ENCODE measurements at places on chromosomes 3 and 15.

- no peak for DNase-seq
Measured at GRCh38 chr3:190306513-190307163, 15.6 kb downstream of the CLDN1 start.

- DNase-seq: no peak
Measured at GRCh38 chr3:16609927-16610580, 4.8 kb upstream of the DAZL start.

DNA sequence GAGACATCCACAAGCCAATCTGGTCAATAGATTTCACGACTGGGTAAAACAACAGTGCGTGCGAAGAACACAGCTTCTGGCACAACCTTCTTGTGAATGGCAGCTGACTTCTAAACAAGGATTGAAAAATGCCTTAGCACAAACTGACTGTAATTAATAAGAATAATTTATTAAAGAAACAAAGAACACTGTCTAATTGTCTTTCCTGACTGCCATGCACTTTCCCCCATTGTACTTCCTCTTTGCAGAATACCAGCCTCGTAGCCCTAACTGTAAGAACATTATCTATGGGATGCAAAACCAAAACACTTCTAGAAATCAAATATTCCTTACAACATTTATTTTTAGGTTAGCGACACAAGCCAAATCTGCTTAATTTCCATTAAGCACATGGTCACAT lies 6.5 kb downstream of the FOXP1 start:
- DNase-seq: no peak

DNA sequence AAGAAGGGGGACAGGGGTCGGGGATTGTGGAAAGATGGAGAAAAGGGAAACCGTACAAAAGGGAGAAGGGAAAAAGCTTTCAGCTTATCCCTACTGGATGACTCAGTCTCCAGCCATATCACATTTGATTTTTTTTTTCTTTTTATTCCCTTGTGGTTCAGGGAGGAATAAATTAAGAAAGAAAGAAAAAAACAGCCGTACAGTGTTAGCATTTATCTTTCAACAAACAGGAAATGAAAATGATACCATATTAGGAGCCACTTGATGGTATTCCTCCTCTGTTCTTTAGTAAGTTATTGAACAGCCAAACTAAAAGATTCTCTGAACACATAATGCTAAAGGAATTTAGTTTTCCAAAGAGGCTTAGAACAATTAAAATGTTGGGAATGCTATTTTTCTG lies 594.4 kb downstream of the FOXP1 start:
- no peak for DNase-seq

- no peak for DNase-seq
Measured at GRCh38 chr3:142359367-142359766, 88.5 kb downstream of the XRN1 start.

DNA sequence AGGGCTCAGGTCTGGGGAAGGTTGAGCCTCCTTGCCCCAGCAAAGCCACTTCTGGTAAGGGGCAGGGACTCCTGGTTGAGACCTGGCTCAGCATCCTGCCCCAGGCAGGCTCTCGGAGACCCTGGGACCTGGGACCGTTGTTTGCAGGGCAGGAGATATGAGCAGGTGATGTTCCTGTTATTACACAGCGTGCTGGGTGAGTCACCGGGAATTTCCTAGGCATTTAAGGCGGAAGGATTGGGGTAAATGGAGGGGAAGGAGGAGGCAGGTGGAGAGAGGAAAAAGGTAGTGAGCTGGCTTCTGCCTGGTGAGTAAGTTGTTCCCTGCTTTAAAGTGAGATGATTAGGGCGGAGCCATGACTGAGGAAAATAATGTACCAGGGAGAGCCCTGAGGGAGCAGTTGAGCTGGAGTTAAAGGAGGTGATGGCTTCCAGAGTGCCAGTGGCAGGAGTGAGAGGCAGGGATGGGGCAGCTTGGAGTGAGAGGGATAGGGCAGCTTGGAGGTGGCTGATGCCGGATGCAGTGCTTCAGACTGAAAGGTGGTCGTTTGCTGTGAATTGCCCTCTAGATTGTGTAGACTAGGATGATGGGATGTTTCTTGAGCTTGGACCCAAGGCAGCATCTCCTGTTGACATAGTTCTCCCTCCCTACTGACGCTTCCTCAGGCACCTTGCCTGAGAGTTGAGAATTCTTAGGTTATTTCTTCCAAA lies 79.4 kb downstream of the AAGAB start:
- no peak for DNase-seq

DNA sequence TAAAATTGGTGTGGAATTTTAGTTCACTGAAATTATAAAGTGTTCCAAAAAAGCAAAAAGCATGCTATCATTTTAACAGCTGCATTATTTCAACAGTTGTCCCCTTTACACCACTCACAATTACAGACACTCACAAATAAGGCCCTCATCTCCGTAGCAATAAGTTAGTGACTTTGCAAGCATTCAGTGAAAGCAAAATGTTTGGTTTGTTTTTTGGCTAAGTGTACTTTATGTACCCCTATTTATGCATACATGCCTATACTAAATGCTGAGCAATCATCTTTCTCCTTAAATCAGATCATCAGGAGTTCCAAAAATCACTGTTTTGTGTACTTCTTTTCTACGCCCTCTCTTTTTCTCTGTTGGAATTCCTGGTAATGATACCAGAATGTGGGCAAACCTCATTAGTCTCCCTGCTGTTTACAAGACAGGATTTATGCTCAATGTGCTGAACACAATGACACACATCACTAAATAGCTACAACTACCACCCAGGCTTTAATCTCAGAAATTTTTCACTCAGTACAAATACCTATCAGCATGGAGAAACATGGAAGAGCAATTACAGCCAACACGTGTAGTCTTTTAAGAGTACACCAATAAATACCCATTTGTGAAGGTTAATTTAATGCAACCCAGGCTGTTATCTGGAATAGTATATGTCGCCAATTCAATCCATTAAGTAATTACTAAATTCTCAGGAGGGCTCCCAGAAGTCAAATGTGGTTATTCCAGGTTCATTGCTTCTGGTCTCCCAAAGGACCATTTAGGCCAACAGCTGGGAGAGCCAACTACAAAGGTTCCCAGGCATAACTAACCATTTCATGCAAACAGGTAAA lies 12.0 kb downstream of the ALDH1A2 start:
- DNase-seq: no peak

- DNase-seq: no peak
Measured at GRCh38 chr15:48989170-48989569, 25.5 kb upstream of the SHC4 start.

DNA sequence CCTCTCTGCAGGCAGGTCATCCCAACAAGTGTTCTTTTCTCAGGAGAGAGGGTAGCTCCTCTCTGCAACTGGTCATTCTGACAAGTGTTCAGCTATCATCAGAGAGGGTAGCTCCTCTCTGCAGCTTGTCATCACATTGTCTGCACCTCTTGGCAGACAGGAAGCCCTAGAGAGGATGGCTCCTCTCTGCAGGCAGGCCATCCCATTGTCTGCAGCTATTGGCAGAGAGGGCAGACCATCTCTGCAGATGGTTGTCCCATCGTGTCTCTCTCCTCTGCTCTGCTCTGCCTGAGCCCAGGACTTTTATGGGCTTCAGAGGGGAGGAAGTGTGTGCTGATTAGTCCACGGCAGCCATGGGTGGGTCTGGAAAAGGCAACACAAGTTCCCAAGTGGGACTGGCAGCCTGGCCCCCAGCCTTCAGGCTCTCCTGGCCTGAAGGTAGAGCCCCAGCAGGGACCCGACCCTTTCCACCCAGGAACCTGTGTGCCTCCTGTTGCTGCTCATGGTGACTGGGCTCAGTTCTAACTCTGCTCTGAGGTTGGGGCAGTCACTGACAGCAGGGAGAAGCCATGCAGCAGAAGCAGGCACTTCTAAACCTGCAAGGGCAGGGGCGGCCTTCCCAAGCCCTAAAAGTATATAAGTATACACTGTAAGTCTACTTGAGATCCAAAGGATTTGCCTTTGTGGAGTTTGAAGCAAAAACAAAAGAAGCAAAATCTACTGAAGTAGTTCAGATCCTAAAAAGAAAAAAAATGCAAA lies 637.9 kb downstream of the PLOD2 start:
- DNase-seq: no peak

DNA sequence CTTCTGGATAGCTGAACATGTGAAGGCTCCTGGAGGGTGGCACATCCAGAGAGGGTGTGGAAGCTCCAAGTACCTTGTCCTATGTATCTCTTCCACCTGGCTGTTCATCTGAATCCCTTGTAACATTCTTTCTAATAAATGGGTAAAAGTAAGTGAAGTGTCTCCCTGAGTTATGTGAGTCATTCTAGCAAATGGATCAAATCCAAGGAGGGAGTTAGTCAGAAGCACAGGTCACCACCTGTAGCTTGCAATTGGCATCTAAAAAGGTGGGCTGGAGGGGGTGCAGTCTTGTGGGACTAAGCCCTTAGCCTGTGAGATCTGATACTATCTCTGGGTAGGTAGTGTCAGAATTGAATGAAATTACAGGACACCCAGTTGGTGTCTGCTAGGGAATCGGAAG lies 71.0 kb downstream of the WWTR1 start:
- DNase-seq: no peak

DNA sequence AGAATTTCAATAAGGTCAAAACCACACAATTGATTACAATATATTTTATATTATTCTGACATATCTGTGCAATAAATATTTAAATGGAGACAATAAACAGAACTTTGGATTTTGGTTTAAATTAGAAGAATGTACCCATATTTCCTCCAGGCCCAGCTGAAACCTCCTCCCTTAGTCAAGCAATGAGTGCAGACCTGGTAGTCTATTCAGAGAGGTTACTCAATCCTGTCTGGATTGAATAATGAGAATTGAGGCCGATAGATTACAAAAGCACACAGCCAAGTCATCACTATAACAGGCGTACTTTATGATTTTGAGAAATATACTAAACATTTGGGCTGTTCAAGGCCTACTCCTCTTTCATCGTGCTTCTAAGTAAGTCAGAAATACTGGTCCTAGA lies 114.5 kb upstream of the STRIT1 start:
- DNase-seq: no peak

- no peak for DNase-seq
Measured at GRCh38 chr15:77818484-77819047, 185.9 kb upstream of the LINGO1 start.

GRCh38 chr3:15983693-15984092 lies 185.9 kb upstream of the ANKRD28 start:
- DNase-seq: no peak

DNA sequence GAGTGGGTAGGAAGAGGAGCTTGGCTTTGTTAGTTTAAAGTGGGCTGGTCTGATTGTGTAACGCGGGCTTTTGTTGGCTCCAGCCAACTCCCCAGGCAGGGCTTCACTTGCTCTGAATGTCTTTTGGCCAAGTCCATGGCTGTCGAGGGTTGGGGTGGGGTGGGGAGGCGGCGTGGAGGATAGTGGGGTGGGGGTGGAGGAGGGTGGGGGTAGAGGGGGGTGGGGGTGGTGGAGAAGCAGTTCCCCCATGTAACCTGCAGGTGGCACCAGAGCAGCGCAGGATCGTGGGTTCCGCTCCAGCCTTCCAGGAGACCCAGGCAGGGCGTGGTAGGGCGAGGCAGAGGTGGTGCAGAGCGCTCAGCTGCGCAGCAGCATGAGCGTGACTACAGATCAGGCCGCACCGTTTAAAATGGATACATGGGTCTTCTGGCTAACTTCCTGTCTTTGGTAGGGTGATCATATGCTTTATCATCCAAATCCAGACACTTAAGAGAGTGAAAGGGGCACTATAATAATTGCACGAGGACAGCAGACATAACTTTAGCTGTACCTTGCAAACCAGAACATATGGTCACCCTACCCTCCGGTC lies 28.3 kb downstream of the GOLGA6A start:
- peak; percentile 50 for DNase-seq

Measured in MM.1S (cell line).